ENCODE measurements at places on chromosomes 12 and 14.
A peak's percentile ranks its signal among the peaks of the same experiment; 100 is the strongest.

DNA sequence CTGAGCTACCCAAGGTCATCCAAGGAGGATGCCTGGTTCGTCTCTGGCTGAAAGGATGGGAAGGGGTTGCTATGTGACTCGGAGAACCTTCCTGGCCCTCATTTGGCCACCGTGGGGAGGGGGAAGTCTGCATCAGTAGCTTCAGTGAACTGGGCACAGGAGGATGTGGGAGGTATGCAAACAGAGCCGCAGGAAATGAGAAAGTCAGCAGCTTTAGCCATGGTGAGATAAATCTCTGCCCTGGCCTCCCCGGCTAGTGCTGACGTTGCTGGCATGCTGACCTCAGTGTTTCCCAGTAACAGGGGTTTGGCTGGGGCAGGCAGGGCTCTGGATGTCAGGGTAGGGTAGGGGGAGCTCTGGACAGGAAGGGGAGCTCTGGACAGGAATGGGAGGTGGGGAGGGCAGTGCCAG is 2.3 kb upstream of the CEBPE start:
- DNase-seq = no peak

- peak; percentile 25 for DNase-seq
These were observed 136.4 kb downstream of the MDGA2 start for GRCh38 chr14:47539031-47539461.

GRCh38 chr14:38904959-38905358 is 198.1 kb downstream of the SEC23A start:
- DNase-seq = no peak

- no peak for DNase-seq
These were observed at the start of gene MFAP5 for GRCh38 chr12:8662593-8662992. TSS of gene MFAP5 (minus strand) at chr12:8662826. CDS start at chr12:8662104, 722 bp downstream.

GRCh38 chr14:90599748-90600507 is 203.1 kb downstream of the CALM1 start:
- no peak for DNase-seq

DNA sequence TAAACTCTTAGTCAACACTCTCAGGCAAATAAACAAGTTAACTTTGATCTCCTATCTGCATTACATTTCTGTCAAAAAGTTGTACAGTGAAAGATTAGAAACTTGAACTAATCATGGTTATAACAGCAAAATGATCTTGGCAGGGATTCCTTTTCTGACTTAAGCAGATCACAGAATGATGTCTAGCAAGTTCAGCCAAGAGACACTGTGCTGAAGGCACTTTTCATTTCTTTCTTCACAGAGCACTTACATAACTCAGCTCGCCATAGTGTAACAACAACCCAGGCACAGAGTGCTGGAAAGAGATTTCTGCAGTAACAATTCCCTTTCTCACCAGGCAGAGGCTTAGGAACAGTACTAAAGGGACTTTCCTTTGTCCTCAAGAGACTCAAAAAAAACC is 19.6 kb upstream of the CSRP2 start:
- no peak for DNase-seq

- DNase-seq = no peak
These were observed 114.9 kb downstream of the ANO2 start for GRCh38 chr12:5830111-5830510.

GRCh38 chr12:120095736-120096135 is 20.8 kb downstream of the RAB35 start:
- DNase-seq = peak; percentile 20

Data from heart left ventricle (tissue), 16 donors.